Esophagus squamous epithelium (tissue), 5 donors: ENCODE measurements at places on chromosomes 3 and 15. TPM values are rescaled to one million over a fixed set of nuclear protein-coding genes. Genes with fewer than 3 reads are reported as not detected.

The RHOV gene
- total RNA-seq = 146 TPM

- DNase-seq = no peak
Measured at GRCh38 chr3:46193436-46193835, 14.7 kb downstream of the CCR1 start.

The VWA5B2 gene
- total RNA-seq = not detected

DNA sequence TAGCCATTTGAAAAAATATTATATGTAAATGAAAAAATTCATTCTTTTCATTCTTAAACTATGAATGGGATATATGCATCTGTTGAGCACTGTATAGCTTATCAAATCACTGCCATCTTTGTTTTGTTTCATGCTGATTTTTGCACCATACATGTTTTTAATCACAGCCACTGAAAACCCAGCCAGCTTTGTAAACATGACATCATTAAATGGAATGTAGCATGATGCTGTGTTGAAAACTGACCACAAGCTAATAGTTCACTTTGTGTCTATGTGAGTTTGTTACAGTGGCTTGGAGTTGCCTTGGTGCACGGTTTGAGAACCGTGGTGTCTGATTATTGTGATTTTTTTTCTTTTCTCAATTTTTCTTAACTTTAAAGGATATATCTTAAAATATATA lies 75.7 kb downstream of the GMPS start:
- no peak for DNase-seq

DNA sequence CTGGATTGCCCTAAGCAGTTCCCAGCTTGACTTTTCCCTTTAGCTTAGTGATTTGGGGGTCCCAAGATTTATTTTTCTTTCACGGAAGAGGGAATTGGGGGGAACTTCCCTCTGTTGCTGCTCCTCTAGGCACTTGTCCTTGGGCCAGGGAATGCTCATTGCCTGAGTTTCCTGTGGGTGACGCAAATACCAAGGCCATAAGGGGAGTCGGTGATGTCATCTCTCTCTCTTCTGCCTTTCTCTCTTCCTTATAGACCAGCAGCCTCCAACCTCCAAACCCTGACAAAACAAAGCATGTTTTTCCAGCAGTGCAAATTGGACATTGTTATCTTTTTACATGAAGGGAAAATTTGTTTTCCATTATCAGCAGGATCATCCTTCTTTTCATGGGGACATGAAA lies 120.2 kb downstream of the ITPR1 start:
- no peak for DNase-seq
